ENCODE measurements at places on chromosomes 6 and 20.

DNA sequence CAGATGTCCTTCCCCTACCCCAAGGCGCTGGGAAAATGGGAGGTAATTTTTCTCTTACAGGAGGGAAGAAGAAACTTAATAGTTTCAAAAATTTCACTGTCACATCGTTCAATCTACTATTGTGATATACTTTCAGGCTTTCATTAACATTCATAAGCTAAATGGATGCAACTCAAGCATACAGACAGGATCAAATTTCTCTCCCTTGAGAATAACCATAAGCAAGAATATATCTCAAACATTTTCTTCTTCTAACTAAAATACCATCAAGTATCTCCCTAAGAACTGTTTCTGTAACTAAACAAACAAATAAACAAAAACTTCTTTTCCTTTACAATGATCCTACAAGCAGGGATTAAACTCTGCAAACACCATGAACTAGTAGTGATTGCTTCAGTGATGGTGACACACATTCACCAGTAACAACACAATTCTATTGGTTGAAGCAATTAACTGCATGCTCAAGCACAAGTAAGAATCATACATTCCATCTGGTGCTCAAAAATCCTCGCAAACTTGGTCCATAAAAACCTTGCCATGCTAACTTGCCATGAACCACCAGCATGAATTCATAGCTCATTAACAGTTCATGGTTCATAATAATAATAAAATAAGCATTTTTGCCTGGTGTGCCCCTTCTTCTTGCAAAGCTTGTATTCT lies 183.8 kb downstream of the PTPRK start:
- no peak for DNase-seq

DNA sequence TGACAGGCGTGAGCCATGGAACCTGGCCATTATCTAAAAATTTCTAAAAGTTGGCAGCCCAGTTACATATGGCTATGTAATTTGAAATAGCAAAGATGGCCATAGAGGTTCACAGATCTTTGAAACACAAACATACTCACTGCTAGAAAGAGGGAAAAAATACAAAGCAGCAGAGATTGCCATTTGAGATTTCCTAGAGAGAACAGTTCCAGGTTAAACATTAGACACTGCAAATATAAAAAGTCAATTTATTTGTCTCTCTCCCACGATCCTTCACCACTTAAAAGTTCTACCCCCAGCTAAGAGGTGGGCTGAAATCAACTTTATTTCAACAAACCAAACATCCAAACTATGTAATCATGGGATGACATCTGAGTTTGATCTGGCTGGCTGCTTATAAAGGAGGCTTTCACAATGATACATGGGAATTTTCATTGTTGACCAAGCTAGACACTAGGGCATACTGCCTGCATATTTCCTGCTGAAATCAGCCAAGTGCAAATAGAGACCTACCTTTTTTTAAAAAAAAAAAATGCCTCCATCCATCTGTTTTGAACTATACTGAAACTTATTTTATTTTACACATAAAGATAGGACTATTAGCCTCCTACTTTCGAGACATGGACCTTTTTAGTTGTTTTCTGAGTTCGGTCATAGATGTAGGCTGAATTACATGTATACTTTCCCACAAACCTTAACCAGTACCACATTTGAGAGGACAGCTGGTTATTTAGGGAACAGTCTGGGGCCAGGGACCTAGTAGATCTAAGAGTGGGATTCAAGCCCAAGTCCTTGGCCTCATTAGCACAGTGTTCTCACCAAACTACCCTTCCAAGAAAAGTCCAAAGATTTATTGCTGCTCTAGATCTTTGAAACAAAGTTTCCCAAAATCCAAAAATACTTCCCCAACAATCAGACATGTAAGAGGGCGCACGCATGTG lies 16.6 kb downstream of the DCDC2 start:
- no peak for DNase-seq

GRCh38 chr6:1744543-1744942 lies 134.8 kb downstream of the FOXC1 start:
- no peak for DNase-seq

GRCh38 chr20:12049125-12049524 lies 131.4 kb downstream of the BTBD3 start:
- no peak for DNase-seq

- DNase-seq, result no peak
These were observed 28.1 kb downstream of the MAP1LC3A start for GRCh38 chr20:34586488-34587163.

DNA sequence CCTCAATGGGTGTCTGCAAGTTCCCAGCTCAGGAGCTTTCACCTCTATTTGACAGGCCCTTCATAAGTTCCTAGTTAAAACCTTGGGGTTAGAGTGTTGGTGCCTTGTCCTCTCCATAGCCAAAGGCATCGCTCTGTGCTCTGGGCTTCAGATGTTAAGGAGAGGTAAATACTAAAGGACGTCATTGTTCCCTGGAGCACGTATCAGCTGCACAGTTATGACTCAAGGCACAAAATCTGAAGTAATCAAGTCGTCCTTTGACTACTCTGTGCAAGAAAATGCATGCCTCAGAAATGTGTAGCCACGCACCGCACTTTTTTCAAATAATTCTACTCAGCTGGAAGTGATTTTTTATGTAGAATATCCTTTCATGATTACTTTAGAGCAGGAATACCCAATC lies 240.8 kb upstream of the QKI start:
- DNase-seq, result no peak

DNA sequence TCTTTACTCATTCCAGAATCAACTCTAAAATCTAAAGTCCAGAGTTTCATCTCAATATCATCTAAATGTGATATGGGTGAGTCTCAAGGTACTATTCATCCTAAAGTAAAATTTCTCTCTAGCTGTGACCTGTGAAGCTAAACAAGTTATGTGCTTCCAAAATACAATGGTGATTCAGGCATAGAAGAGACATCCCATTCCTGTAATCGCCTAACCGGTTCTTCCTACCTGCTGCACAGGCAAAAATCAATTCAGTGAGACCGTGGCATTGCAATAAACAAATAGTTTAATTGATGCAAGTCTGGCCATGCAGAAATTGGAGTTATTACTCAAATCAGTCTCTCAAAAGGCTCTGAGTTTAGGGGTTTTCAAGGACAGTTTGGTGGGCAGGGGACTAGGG lies 232.8 kb downstream of the UBE3D start:
- DNase-seq, result no peak

GRCh38 chr6:36210182-36210581 lies 13.6 kb downstream of the BRPF3 start:
- DNase-seq, result no peak

DNA sequence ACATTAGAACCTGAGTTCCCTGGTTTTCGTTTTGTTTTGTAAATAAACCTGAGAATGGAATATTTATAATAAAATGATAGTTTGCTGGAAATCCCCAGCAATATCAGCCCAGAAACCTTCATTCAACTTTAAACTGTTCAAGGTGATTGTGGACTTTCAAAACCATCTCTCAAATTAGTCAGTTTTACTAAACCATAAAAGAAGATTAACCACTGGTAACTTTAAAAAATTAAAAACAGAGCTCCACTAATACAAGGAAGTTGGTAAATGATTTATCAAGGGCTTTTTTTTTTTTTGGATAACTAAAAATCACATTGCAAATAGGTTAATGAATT lies 10.0 kb downstream of the MBOAT1 start:
- no peak for DNase-seq

DNA sequence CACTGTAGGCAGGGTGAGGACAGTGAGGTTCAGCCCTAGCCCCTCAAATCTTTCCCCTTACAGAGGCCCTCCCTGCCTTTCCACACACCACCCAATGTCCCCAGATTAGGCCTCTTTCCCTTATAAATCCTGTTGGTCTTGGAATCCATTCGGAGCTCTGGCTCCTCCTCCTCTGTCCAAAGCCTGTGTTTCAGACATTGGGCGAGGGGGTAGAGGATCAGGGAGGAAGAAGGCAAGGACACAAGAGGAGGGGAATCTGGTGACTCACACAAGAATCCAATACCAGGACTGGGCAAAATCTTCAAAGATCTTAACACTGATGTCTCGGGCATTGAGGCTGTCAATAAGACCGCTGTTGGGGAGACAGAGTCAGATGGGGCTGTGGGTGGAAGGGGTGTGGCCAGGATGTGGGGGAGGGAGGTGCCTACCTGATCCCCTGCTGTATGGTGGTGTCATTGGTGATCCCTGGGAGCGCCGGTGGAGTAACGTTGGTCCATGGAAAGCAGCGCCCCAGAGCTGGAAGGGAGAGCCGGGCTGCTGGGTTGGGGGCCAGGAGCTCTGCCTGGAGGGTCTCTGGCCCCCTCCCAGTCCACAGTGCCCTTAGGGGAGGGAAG lies 7.6 kb downstream of the SLC44A4 start:
- DNase-seq, result no peak

GRCh38 chr20:35870541-35871258 lies 83.6 kb downstream of the SCAND1 start:
- no peak for DNase-seq

DNA sequence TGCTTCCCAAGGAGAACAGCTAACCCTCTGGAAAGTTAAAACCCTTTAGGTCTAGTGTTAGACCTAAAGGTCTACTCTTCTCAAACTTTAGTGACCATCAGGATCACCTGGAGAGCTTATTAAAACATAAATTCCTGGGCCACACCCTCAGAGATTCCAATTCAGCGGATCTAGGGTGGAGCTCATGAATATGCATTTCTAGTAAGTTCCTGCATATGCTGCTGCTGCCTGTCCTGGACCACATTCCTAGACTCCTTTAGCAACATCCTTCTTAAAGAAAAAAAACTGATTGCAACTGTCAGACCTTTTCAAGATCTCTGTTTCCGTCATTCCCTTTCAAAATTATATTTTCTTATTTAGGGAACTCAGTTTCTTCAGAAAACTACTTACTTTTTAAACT lies 31.2 kb downstream of the SNAP25 start:
- no peak for DNase-seq

DNA sequence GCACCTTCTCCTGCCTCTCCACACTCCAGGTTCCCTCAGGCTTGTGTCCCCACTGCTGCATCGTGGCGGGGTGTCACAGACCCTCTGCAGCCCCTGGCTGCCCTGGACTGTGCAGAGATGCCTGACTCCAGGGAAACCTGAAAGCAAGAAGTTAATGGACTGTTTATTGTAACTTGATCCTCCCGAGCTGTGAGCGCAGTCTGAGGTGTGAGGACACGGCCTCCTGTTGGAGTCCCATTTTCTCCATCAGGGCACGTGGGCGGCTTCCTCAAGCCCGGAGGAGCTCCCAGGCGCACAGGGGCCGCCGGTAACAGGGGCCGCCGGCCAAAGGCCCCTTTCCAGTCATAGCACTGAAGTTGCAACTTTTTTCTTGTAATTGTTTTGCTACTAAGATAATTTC lies 16.9 kb downstream of the RBM38 start:
- DNase-seq, result no peak

DNA sequence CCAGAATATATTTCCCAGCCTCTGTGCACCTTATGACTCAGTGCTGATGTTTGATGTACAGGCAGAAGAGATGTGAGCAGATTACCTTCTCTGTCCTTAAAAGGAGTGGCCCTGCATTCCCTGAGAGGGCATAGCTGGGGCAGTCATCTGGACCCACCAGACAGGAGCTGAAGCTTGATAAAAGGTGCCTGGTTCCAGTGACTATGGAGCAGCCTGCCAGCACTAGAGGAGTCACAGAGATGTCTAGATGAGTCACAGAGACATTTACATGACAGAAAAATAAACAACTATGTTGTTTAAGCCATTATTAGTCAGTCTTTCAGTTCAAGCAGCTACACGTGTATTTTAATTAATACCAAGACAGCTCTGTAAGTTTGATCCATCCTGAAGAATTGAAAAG lies 237.1 kb upstream of the MOCS1 start:
- no peak for DNase-seq

GRCh38 chr6:159033160-159034049 lies 11.4 kb downstream of the TAGAP start:
- no peak for DNase-seq

- no peak for DNase-seq
These were observed 91.9 kb downstream of the TAF4 start for GRCh38 chr20:61973515-61974356.

DNA sequence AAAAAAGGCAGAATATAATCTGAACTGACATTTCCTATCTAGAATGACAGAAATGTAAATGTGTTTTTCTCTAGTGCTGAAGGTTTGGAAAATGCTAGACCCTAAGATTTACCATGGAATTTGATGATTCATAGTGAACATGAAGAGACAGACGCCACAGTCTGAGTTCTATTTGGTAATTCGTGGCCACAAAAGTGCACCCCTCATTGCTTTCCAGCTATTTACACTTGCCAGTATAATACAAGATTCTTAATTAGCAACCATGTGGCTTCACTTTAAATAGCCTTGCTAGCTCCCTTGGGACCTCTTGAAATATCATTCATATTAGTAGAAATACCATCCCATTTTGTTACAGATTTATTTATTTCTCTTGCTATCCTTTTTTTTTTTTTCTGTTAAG lies 636.8 kb downstream of the PRKN start:
- no peak for DNase-seq

Measured in OCI-LY7 (cell line).